ENCODE measurements at places on chromosomes 6 and 20.

DNA sequence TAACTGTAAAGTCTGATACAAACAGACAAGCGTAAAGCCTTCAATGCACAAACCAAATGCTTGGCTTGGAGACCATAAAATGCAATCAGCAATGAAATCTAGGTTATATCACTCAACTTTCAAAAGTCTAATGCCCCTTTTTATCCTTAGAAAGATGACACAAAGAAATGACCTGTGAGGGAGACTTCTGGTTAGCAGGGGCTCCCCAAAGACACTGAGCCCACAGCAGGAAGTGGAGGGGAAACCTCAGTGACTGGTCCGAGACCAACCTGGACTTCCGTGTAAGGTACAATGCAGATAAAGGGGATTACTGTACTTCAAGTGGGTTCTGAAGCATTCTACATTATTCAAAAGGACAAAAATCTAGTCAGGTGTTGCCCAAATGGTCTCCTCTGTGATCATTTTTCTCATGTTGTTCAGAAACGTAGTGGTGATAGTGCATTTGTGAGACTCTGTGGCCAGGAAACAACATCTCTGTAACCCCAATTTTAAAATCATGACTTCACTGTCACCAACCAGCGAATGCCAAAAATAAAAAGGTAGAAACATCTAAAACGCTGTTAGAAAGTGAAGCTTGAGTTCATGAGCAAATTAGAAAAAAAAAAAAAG lies 88.2 kb downstream of the HIVEP2 start:
- peak; percentile 38 for DNase-seq

DNA sequence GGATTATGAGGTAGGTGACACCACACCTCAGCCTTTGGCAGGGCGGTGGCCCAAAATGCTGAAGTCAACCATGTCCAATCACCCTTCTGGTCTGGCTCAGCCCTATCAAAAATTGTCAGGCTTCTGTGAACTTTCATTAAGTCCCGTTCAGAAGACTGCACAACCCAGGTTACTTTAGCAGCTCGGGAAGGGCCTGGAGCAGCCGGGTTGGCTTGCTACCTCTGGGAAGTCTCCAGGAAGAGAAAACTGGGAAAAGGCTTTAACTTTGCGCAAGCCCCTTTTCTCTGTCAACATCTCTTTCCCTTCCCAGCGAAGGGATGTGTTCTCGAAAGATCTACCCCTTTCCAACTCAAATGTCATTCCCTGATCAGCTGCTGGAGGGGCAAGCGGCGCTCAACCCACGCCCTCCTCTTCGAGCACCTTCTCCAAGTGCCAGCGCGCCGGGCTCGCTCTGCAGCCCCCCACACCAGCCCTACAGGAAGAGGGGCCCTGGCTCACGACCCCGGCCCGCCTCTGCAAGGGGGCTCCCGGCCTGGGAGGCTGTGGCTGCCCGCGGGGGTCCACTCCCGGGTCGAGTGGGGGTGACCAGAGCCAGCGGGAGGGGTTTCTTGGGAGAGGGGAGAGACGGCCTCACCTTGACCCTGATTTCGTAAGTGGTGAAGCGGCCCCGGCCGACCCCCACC lies 573 bp downstream of the SNX3 start:
- peak; percentile 19 for DNase-seq

GRCh38 chr6:83311231-83311630 lies 118.1 kb downstream of the RWDD2A start:
- DNase-seq, result no peak

GRCh38 chr20:62728028-62728780 lies 19.6 kb downstream of the NTSR1 start:
- peak; percentile 40 for DNase-seq

DNA sequence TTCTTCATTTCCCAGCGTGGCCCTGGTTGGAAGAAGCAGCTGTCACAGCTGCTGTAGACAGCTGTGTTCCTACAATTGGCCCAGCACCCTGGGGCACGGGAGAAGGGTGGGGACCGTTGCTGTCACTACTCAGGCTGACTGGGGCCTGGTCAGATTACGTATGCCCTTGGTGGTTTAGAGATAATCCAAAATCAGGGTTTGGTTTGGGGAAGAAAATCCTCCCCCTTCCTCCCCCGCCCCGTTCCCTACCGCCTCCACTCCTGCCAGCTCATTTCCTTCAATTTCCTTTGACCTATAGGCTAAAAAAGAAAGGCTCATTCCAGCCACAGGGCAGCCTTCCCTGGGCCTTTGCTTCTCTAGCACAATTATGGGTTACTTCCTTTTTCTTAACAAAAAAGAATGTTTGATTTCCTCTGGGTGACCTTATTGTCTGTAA lies 292.7 kb downstream of the ESR1 start:
- no peak for DNase-seq

DNA sequence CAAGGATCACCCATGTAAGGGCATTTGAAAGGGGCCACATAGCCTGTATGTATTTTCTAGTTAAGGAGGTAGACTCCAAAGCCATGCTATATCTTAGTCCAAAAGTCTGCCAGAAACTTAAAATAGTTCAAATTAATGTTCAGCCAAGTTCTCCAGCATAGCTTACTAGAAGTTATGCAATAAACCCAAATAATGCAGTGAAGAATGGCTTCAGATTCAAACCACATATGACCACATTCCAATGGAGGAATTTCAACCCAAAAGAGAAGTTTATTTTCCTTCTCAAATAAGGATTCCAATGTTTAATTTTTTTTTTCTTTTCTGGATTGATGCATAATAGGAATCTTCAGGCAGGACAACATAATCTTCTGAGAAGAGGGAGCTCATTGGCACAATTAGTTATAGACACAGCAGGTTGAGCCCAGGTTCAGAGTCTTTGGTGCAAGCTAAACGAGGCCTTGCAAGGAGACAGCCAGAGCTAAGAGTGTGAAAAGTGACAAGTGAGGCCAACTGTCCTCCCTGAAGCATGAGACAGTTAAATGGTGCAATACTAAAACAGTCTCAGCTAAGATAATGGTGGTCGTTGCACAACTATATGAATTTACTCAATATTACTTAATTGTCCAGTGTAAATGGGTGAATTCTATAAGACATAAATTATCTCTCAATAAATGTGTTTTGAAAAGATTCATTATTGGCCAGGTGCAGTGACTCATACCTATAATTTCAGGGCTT lies 598.8 kb upstream of the CDH4 start:
- no peak for DNase-seq

- DNase-seq, result no peak
Observed at GRCh38 chr6:3309391-3310050, 50.8 kb downstream of the PSMG4 start.

DNA sequence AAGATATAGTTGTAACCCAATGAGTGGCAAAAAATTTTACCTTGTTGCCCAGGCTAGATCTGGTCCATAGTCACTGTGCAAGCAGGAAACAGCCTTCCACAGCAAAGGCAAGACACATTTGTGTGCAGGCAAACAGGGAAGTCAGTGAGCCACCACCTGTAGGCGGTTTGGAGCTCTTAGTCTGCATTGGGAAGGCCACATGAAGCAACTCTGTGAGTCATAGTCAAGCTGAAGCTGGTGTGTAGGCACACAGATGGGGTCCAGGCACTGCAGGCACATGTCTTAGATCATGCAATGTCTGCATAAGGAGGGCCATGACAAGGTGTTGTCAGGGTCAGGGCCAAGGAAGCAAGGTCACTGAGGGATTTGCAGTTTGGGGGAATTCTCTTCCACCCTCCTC lies 543.2 kb upstream of the EPHA7 start:
- DNase-seq, result no peak

DNA sequence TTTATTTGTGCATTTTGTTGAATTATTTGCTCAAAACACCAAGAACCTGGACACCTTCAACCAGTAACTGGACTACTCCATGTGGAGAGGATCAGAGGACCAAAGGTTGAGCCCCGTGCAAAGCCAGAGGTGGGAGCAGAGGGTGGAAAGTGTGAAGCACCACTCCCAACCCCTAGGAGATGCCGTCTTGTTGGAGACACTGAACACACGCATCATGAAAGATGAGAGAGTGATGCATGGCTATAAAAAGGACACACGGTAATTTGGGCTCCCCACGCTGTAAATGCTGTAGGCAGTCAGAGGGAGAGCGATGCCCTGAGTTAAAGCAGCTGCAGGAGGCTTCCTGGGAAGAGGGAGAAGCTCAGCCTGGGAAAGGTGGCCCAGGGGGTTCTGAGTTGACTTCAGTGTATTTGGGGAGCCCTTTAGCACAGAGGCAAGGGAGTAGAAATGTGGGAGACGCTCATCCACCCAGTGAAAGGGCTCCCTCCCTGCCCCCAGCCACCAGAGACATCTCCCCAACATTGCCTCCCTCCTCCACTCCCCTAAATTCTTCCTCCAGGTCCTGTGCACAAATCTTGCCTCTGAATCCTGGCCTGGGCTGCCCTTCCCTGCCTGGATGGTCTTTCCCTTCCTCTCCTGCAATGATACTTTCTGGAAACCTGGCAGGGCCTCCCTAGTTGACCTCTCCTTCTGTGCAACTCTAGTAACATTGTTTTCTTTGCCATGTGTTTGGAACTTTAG lies 55.8 kb upstream of the IYD start:
- DNase-seq, result no peak

GRCh38 chr20:61901392-61902220 lies 164.1 kb downstream of the TAF4 start:
- DNase-seq, result no peak

DNA sequence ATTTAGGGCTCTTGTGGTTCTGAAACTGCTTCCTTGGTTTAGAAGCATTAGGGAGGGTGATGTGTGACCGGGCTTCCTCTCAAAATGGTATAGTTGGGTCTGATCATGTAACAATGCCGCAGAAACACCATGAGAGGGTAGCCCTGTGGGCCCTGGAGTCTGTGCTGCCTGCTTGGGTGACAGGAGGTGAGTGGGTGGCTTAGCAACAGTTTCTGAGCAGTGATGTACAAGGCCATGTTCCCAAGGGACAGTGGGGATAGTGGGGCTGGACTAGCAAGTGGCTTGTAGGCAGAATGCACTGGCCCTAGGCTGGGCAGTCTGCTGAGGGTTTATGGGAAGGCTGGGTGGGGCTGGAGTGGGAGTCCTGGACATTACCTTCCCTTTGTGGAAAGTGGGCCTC lies 106.9 kb upstream of the MYL9 start:
- no peak for DNase-seq

GRCh38 chr20:19699180-19699971 lies 58.7 kb upstream of the RIN2 start:
- no peak for DNase-seq

- no peak for DNase-seq
Observed at GRCh38 chr20:1414982-1415381, 22.1 kb upstream of the FKBP1A start.

- peak; percentile 71 for DNase-seq
Observed at GRCh38 chr20:62739581-62740285, 31.1 kb downstream of the NTSR1 start.

GRCh38 chr20:37781626-37782025 lies 87.8 kb downstream of the CTNNBL1 start:
- no peak for DNase-seq

- no peak for DNase-seq
Observed at GRCh38 chr20:37968841-37969401, 64.3 kb downstream of the TTI1 start.

DNA sequence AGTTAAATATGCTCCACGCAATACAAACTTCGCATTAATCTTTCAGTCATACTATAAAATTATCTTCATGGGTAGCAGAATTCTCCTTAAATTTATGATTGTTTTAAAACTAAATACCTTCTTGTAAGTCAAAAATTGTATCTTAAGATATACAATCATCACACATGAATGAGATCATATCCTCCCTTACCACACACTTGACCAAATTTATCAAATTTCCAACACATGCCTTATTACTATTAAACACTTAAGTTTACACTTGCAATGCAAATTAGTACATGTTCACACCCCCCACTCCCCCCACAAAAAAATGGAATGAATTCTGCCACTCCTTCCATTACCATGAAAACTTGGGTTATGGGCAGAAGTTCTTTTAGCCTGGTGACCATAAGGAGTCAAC lies 13.8 kb downstream of the RANBP9 start:
- DNase-seq, result no peak

All from CD4-positive, alpha-beta T cell treated with Interleukin-17A for 4 hours (primary cell).